Effector CD4-positive, alpha-beta T cell (primary cell): ENCODE measurements at places on chromosomes 16 and 17.

GRCh38 chr17:28045304-28045703 lies 2.8 kb downstream of the NLK start:
- DNase-seq: no peak

- DNase-seq: no peak
Observed at GRCh38 chr16:873243-873661, 72.7 kb upstream of the GNG13 start.

DNA sequence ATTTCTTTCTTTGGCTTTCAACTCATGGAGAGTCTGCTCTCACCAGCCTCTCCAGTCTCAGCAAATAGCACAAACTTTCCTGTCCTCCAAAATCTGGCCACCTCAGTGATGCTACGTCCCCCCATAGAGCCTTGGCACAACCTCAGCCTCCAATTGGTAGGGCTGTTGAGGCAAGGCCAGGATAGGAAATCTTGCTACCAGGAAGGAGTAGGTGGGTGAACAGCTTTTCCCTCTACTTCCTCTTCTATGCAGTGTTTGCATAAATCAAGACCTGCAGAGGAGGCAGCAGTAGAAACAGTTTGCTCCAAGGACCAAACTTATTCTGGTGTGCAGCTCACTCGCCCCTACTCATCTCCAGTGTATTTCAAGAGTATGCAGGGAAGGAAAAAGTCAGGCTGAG lies 701 bp upstream of the DPEP2 start:
- DNase-seq: no peak

- no peak for DNase-seq
Observed at GRCh38 chr16:84031556-84031955, 11.0 kb downstream of the SLC38A8 start.

GRCh38 chr16:69726313-69727060 lies at the start of gene NQO1:
TSS of gene NQO1 (minus strand) at chr16:69726560. CDS start at chr16:69726439, 121 bp downstream.
- peak; percentile 73 for DNase-seq

DNA sequence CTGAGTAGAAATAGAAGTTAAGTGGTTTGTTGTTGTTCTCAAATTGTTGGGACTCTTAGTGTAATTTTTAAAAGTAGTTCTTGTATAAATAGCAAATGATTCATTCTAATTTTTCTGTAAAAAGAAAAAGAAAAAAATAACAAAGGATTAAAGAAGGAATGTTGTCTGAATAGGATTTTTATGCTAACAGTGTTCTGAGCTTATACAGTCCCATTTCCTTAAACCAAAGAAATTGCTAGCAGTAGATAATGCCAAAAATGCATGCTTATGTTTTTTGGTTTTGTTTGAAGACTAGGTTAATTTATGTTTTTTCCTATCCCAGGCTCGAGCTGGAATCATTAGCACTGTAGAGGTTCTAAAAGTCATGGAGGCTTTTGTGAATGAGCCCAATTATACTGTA lies 44.7 kb upstream of the KPNB1 start:
- no peak for DNase-seq

GRCh38 chr17:75897160-75898019 lies 639 bp upstream of the TRIM65 start:
- DNase-seq: no peak

DNA sequence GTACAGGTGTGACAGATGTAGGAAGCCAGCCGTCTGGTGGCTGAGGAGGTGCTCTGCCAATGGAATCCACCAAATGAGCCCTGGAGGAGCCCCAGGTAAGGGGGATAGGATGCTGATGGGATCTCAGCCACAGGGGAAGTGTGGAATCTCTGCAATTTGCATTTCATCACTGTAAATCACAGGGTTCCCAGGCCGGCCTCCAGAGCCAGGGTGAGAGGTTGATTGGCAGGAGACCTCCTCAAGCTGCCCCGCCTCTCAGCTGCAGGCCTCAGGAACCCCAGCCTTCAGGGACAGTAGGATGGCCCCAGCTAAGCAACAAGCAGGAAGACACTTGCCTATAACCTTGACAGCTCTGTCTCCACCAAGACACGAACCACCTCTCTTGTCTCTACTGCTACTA lies 39.4 kb downstream of the RTN4RL1 start:
- DNase-seq: no peak

DNA sequence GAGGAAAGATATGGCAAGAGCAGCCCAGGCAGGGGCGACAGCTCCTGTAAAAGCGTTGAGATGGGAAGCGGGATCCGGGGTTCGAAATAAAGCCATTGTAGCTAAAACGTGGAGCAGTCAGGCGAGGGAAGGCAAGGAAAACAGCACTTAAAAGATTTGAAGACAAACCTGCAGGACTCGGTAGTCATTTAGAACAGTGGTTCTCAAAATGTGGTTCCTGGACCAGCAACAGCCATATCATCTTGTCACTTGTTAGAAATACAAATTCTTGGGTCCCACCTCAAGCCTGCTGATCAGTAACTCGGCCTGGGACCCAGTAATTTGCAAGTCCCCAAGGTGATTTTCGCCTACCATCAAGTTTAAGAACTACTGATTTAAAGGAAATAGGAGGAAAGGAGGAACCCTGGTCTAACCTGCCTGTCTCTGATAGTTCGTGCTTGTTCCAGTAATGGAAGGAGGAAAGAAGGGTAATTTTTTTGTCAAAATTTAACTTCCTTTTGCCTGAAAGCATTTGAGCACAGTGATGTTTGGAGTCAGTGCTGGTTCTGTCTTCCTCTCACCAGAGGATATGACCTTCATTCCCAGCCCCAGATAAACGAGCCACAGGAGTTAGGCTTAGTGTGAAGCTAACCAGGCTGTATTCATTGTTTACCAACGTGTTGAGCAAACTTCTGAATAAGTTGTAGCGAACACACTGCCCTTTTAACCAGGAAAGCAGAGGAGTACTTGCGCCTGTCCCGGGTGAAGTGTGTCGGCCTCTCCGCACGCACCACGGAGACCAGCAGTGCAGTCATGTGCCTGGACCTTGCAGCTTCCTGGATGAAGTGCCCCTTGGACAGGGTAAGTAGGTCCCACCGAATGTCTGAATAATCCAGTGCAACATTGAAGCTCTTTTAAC lies 1.1 kb downstream of the ORC6 start:
- DNase-seq: no peak
